ENCODE measurements at places on chromosomes 2 and 18.

DNA sequence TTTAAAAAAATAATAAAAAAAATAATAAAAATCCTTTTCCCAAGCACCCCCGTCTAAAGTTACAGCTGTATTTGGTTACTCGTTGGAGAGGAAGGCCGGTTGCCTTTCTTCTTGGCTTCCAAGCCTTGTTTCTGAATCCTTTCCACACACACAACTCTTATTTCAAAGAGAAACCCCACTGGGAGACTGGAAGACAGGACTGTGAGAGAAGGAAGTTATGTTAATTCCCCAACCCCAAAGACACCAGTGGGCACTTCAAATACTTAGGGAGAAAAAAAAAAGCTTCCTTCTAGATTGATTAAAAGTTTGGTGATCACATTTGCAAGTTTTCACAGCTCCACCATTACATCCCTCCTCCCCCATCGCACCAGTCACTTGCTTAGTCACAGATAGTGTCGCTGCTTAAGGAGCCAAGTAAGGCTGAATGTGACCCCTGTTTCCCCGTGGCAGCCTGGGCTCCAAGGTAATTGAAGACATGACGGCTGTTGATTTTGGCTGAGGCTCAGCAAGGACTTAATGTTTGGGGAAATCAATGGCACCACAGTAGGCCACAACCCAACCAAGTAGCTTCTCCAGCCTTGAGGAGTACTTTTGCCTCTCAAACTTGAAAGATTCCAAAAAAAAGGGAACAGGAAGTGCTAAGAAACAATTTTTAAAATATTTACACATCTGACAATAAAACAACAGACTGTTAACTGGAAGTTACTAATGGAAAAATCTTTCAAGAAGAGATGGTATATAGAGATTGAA is 40.8 kb upstream of the FRZB start:
- no peak for DNase-seq

- no peak for DNase-seq
Measured at GRCh38 chr2:111986116-111986900, 68.8 kb upstream of the TMEM87B start.

DNA sequence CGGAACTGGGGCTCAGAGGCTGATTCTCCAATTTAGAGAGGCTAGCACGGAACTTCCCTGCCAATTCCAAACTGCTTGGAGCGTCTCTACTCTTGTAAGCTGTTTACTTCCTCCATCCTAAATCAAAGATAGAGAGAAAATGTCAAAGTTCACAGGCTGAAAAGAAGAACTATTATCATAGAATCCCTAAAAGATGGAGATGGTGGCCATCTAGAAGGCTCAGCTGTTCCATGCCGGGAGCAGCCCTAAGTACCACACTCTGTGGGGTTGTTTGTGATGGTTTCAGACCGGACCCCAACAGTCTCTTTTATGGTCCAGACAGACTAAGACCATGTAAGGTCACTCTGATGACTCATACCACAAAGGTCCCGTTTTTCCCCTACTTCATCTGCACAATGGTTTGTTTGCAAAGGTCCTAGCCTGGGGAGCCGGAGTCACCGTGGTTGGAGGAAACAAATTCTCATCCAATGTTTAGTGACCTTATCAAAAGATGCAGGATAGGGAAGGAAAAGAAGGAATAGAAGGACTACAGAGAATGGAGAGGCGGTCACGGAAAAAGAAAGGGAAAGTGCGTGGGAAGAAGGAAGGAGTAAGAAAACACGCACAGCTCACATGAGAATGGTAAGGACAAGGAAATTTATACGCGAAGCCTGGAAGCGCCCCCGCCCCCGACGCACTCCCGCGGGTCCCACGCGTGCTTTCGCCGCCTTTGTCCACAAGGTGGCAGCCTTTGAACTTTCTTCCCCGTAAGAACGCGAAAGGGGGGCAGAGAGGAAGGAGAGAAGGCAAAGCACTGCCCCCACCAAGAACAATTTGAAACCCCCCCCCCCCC is 453 bp upstream of the ANTXR1 start:
- DNase-seq = peak; percentile 51

DNA sequence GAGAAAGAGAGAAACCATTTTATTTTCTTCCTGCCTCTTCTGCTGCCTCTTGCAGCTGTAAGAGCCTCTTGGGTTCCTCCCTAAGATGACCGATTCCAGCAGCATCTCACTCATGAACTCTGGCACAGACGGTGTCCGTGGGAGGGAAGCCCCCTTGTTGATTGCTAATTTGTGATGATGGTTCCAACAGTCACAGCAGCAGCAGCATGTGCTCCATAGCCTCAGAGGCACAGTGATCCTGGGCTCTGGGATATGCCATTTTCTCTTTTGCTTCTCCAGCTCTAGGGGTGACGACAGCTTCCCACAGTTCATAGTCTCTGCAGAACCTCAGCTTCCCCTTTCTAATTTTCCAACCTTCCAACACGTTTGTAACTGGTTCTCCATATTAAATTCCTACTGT is 324.2 kb upstream of the HS6ST1 start:
- DNase-seq = no peak

GRCh38 chr2:19225126-19225525 is 133.3 kb downstream of the OSR1 start:
- DNase-seq = no peak

- DNase-seq = no peak
Measured at GRCh38 chr2:29729401-29729800, 192.0 kb downstream of the ALK start.

DNA sequence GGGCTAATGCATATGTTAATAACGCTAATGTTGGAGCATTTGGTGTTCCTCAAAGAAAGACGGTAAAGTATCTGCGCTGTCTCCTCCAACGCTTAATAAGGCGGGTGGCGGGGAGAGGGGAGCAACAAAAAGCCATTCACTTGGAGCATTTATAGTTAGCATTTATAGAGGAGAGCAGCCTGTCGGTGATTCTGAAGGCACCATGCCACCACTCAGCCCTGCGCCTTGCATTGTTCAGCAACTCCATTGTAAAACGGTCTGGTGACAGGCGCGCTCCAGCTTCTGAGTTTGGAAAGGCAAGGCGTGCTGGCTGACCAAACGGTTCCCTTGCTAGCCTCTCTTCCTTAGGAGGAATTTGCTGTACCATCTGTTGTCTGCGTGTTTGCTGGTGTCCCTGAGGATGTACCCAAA is 83.9 kb downstream of the LYPD1 start:
- DNase-seq = no peak

GRCh38 chr2:119744335-119744939 is 15.3 kb upstream of the PTPN4 start:
- DNase-seq = no peak

All from activated CD8-positive, alpha-beta T cell treated with anti-CD3 and anti-CD28 coated beads for 36 hours (primary cell).